ENCODE measurements at places on chromosomes 7 and 10. TPM values are rescaled to one million over a fixed set of nuclear protein-coding genes. Genes with fewer than 3 reads are reported as not detected.

DNA sequence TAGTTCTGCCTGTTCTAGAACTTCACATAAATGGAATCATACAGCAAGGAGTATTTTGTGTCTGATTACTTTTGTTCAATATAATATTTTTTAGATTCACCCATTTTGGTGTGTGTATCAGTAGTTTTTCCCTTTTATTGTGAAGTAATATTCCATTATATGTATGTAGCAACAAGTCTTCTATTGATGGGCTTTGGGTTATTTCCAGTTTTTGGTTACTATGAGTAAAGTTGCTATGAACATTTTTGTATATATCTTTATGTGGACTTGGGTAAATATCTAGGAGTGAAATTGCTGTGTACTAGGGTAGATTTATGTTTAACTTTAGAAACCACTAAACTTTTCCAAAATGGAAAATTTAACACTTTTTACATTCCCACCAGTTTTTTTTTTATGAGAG is 35.7 kb downstream of the ADK start:
- DNase-seq = no peak

GRCh38 chr10:132061030-132061429 is 4.7 kb upstream of the JAKMIP3 start:
- no peak for DNase-seq

GRCh38 chr10:21528236-21529031 is 3.0 kb upstream of the SKIDA1 start:
- DNase-seq = no peak

DNA sequence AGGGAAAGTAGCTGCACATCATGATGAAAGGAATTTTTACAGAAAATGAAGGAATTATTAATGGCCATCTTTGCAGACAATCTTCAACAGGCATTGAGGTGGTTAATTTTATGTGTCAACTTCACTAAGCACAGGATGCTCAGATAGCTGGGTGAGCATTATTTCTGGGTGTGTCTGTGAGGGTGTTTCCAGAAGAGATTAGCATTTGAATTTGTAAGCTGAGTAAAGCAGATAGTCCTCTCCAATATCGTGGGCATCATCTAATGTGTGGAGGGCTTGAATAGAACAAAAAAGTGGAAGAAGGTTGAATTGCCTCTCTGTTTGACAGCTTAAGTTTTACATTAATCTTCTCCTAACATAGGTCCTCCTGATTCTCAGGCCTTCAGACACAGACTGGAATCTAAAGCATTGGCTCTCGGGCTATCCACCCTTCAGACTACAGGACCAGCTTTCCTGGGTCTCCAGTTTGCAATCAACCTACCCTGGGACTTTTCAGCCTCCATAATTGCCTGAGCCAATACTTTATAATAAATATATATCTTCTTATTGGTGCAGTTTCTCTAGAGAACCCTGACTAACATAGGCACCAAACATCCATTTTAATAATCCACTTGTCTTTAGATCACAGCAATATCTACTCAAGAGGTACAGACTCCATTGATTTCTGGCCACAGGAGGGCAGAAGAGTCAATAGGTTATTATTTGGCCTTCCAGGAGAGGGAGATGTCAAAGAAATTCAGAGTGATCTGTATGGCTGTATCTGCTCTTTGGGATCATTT is 10.5 kb upstream of the CRPPA start:
- no peak for DNase-seq

- DNase-seq = no peak
Observed at GRCh38 chr10:50421026-50421719, 169.9 kb upstream of the ASAH2 start.

GRCh38 chr7:68166525-68166924 is 1169.9 kb downstream of the TYW1 start:
- no peak for DNase-seq

- no peak for DNase-seq
Observed at GRCh38 chr7:31958226-31958625, 112.0 kb downstream of the PDE1C start.

DNA sequence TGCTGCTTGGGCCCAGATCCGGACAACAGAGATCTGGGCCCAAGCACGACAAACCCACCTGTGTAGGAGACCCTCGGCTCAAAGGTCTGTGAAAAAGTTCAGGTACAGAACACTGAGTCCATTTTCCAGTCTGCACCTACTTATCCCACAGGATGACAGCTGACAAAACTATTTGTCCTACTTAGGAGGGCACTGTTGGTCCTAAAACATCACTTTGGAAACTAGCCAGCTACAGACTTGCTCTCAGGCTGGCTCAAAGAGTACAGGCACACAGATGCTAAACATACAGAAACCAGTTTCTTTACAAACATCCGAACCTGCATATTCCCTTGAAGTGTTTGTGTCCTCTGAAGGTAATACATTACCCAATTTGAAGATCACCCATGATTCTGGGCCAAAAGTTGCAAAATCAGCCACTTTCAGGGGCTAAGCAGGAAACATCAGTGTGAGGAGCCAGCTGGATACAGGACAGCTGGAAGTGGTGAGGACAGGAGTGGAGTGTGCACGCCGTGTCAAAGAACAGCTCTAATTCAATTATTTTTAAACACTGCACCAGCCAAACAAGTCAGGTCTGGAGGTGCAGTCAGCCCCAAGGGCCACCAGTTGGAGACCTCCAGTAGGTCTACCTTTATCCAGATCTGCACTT is 88.5 kb downstream of the NOC3L start:
- peak; percentile 69 for DNase-seq

GRCh38 chr7:104048055-104048454 is 58.6 kb upstream of the RELN start:
- no peak for DNase-seq

- DNase-seq = no peak
Observed at GRCh38 chr10:57864765-57865680, 402.7 kb downstream of the IPMK start.

- no peak for DNase-seq
Observed at GRCh38 chr7:51025668-51026067, 243.0 kb upstream of the GRB10 start.

DNA sequence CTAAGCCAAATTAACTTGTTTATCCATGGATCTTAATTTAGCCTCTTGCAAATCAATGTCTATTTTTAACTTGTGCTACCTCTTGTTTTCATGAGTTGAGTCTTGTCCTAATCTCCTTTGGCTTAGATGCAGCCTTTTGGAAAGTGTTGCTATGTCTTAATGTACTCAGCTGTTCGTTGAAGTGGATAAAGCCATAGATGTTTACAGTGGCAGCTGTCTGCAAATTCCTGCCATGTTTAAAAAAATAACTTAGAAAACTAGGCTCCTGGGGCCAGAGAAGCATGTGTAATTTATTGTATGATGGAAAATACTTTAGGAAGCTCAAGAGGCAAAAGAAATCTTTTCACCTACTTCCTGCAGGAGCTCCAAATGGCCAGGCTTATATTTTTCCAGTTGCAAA is 253.1 kb upstream of the RHOBTB1 start:
- no peak for DNase-seq

- no peak for DNase-seq
Observed at GRCh38 chr10:1189166-1190051, 133.2 kb downstream of the WDR37 start.

- no peak for DNase-seq
Observed at GRCh38 chr7:41297166-41297565, 405.7 kb downstream of the INHBA start.

GRCh38 chr10:30364345-30365268 is 15.5 kb upstream of the MTPAP start:
- no peak for DNase-seq

DNA sequence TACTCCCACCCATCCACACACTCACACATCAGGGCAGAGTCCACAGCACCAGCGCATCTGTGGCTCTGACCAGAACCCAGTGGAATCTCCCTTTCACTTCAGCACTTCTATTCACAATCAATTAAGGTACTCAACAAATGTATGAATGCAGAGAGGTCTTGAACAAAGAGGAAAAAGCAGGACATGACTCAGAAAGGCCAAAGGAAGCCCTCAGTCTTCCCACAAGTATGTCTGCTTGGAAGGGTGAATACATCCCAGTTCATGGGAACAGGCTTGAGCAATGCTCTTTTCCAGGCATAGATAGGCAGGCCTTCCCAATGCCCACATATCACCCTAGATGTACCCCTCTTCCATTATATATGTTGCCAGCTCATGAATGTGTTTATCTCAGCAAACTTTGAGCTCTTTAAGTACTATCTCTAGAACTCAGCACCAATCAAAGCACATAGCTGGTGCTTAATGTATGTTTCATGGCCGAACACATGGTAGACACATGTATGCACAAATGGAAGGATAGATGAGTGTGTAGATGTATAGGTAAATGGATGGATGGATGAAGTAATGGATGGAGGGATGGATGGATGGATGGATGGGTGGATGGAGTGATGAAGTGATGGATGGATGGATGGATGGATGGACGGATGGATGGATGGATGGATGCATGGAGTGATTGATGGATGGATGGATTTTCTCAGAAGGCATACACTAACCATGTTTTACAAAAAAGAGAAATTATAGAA is 507.6 kb downstream of the GRID1 start:
- no peak for DNase-seq

DNA sequence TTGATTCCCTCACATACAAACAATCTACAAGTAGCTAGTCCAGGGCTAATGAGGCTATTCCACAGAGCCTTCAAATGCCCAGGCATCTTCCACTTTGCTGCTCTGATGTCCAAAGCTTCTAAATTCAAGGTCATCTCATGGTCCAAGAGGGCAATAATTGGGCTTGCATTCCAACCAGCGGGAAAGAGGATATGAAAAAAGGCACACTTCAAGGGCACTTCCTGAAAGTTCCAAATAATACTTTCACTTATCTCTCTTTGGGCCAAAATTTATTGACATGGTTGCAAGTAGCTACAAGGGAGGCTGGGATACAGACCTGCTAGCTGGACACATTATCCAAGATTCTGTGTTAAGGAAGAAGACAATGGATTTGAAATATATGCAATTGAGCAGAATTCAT is 25.2 kb upstream of the APBB1IP start:
- no peak for DNase-seq

- no peak for DNase-seq
Observed at GRCh38 chr7:26898891-26899290, 34.5 kb upstream of the SKAP2 start.

DNA sequence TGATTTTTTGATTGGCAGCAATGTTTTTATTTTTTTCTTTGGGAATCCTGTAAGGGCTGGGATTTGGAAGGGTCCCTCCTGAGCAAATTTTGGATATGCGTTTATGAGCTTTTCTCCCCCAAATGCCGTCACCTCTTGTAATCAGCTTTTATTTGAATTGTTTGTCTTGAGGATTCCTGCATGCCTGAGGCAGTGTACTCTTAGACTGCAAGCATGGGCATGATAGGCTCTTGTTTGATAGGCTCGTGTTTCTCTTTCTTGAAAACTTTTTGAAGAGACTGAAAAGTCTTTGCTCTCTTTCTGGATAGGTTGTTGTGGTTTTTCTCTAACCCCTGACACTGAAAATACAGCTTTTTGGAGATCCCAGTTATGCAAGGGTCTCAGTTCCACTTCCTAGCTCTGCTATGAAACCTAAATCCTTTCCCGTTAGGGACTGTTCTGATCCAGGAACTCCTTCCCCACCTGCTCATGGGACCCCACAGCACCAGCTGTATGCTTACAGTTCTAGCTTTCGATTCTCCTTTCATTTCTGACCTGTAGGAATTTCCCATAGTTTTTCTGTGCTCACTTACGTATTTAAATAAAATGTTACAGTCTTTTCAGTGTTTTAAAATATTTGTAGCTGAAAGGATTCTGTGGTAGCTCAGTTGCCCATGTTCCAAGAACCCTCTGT is 17.2 kb downstream of the TSPAN13 start:
- DNase-seq = no peak

DNA sequence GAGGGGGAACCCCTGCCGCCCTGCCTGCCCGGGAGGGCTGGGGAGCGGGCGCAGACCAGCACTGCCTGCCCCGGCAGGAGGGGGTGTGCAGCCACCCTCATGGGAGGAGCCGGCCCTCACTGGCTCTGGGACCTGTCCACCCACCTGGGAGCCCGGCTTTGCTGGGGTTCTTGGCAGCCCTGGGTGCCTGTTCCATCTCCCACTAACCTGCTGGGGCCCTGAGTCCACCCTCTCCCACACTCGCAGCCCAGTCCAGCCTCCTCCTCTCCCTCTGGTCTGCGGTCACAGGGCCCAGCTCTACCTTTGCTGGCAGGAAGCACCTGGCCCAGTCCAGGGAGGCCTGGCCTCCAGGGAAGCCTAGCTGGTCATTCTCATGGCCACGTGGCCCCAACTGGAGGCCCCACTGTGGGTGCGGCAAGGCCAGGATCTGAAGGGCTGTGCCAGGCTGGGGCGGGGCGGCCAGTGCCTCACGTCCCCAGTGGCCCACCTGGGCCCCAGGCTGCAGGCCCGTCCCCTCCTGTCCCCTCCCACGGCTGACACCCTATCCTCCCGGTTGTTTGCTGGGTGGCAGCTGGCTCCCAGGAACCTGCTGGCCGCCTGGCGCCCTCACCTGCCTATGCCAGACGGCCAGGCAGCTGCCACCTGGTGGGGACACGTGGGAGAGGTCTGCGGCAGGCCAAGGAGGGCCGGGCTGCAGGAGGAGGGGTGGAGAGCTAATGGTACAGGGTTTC is at the start of gene TMEM184A:
TMEM184A (minus strand) TSS at position 393 of the 731 bp plus-strand sequence. CDS start 721 bp downstream, outside the sequence.
- no peak for DNase-seq

GRCh38 chr7:77960336-77960735 is 161.8 kb downstream of the PHTF2 start:
- DNase-seq = no peak

DNA sequence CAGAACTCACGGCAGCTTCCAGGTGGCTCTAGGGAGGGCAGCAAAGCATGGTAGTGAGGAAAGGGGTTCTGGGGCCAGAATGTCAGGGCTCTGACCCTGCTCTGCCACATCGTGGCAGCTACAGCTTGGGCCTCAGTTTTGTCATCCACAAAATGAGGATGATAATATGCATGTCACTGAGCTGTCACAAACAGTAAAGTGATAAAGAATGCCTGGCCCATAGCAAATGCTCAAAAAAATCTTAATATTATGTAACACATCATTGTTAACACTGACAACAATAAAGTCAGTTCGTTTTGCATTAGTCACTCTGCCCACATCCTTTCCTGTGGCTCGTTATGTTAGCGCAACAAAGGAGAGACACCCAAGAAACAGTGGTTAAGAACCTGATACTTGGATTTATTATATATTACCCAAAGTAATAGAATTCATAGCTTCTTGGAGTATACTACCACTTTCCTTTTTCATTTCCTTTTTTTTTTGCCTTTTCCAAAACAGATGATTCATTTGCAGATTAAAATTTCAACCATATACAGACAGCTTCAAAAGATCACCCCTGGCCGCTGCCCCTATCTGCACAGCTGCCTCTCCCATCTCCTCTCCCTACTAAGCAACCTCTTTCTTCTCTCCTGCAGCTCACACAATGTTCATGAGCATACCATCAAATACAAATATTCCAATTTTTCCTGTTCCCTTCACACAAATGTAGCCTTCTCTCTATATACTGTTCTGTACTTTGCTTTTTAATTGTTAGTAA is 45.5 kb upstream of the DDC start:
- no peak for DNase-seq

GRCh38 chr7:158384746-158385145 is 202.9 kb downstream of the PTPRN2 start:
- no peak for DNase-seq

The SLC16A12 gene
- total RNA-seq = 1.3 TPM

The HIBADH gene
- 113 TPM for total RNA-seq

The POLR2J2 gene
- total RNA-seq = 1.7 TPM

The C10orf67 gene
- 0.54 TPM for total RNA-seq

The OR2A42 gene
- not detected for total RNA-seq

The CDC14C gene
- not detected for total RNA-seq

The PTPRZ1 gene
- total RNA-seq = 0.65 TPM

The GPR22 gene
- total RNA-seq = 36.4 TPM

The CLDN3 gene
- total RNA-seq = not detected

The OR2A5 gene
- not detected for total RNA-seq

The FOXI2 gene
- not detected for total RNA-seq

Data from Right ventricle myocardium superior (tissue), 1 donor.